ENCODE measurements at places on chromosomes 1 and 21. TPM values are rescaled to one million over a fixed set of nuclear protein-coding genes. Genes with fewer than 3 reads are reported as not detected.

DNA sequence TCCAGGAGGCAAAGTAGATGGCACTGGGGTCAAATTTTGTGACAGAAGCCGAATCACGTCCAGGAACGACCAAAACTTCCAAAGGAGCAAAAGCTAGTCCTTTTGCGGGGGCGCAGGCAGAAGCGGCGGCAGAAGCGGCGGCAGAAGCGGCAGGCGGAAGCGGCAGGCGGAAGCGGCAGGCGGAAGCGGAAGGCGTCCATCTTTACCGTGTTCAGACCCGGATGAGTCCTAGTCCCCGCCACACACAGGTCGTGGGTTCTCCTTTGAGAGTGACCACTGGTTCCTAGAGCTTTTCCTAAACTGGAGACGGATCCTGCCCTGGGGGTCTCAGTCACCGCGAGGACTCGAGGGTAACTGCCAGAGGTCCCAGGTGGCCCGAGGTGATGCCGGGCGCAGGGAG, 53.6 kb downstream of the POFUT2 start:
- peak; percentile 86 for DNase-seq

- no peak for DNase-seq
These were observed 376.5 kb downstream of the ADGRL2 start for GRCh38 chr1:82177192-82177591.

DNA sequence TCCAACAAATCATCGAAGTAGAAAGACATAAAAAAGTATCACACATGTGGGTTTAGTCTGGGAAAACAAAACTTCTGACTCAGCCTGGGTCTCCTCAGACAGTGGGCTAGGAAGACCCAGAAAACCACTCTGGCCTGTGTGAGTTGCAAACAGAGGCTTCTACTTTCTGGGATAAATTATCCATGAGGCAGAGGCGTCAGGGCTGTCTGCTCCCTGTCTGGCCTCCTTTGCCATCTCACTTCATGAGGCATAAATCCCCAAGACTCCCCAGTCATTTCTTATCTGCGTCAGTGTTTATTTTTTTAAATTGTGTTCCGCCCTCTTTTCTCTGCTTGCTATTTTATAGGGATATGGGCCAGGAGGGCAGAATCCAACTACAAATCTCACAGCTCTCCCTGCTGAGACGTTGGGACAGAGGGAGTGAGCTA, 80.6 kb upstream of the TRABD2B start:
- no peak for DNase-seq

DNA sequence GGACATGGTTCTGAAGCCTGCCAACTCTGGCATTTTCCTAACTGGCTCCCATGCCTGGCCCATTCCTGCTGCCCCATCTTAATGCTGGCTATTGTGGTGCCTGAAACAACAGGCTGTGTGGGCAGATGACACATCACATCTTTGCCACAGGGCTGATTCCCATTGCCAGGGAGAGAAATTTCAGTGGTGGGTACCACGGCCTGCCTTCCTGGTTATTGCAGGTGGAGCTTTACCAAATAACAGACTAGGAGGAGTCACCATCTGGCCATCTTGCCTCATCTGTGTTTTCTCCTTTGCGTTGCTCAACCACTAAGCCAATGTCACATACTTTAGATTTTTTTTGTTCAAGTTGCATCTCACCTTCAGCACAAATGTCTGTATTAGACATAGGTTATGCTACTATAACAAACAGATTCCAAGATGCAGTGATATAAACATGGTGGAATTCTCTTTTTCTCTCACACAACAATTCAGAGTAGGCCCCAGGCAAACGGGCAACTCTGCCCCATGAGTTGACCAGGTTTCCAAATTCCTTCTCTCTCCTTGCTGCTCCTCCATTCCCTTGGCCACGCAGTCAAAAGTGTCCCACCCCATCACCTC, 14.1 kb downstream of the CDA start:
- DNase-seq, result no peak

DNA sequence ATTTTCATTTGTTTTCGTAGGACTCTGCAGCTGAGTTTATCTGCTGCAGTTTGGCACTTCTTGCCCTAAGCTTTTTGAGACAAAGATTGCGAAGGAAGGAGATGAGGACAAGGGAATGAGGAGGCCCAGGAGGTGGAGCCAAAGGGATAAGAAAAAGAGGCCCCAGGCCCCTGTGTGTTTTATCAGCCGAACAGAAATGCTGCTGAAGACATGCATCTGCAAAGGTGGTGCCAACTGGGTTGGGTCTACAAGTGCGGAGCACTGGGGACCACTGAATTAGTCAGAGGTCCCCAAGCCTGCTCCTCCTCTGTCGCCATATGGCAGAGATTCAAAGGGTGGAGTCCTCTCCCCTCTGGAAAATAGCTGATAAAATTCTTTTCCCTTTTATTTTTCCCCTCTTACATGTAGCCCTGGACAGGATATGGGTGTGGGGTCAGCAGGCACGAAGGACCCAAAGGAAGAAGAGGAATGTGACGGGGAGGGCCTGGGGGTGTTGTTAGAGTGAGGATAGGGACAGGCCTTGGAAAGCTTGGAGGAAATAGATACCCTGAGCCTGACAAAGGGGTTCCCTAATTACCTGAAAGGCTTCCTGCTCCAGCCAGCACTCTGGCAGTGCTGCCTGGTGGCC, 2.7 kb downstream of the CD34 start:
- no peak for DNase-seq

RGSL1 gene
- not detected for total RNA-seq

GOLT1A gene
- not detected for total RNA-seq

GCSAML gene
- not detected for total RNA-seq
